NCI-H187 treated with DMSO at 0.1 percent for 48 hours (cell line): ENCODE measurements at places on chromosomes 4 and X.
A peak's percentile ranks its signal among the peaks of the same experiment; 100 is the strongest.

- DNase-seq, result no peak
These were observed 6.7 kb upstream of the TEX13D start for GRCh38 chrX:124325732-124326131.

- no peak for DNase-seq
These were observed 21.8 kb upstream of the P2RY10 start for GRCh38 chrX:78923198-78924015.

DNA sequence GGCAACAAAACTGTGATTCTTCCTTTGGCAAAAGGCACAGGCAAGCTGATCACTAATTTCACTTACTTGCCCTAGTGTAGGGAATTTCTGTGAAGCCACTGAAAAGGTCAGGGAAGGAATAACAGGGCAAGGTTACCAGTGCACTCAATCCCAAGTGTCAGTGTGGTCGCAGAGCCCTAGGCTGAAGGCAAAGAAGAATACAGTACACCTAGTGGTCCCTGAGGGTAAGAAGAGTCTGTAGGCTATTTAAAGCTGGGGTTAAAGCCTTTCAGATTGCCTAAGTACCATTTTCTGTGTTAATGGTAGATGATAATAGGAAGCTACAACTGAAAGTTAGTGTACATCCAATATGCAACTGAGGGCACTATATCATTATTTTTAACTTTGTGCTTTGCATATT is 173.6 kb upstream of the NRK start:
- no peak for DNase-seq

GRCh38 chr4:58587856-58588255 is 1477.7 kb upstream of the IGFBP7 start:
- no peak for DNase-seq

- no peak for DNase-seq
These were observed 98.9 kb upstream of the BMP3 start for GRCh38 chr4:80931631-80932081.

- DNase-seq, result no peak
These were observed 241.3 kb downstream of the NR3C2 start for GRCh38 chr4:148200960-148201359.

DNA sequence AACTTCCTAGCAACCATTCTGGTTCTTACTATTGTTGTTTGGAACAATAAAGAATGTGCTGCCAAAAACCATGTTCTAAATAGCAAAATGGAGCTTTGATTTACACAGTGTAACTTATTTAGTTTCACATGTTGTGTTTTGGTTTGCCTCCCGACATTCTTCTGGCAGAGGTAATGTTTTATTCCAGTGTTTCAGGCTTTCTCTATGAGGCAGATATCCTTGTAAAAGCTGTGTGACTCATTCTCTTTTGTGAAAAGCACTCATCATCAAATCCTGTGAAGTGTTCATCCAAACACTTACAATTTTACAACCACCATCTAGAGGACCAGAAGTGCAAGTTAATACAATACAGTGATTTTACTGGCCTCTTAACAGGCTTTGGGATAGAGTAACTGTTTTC is 219.0 kb upstream of the GIMD1 start:
- peak; percentile 12 for DNase-seq

GRCh38 chr4:88010966-88011365 is 3.5 kb downstream of the PKD2 start:
- DNase-seq, result no peak

GRCh38 chr4:146371812-146372211 is 149.9 kb downstream of the SLC10A7 start:
- DNase-seq, result no peak

- no peak for DNase-seq
These were observed 77.0 kb downstream of the COQ2 start for GRCh38 chr4:83207497-83208101.

DNA sequence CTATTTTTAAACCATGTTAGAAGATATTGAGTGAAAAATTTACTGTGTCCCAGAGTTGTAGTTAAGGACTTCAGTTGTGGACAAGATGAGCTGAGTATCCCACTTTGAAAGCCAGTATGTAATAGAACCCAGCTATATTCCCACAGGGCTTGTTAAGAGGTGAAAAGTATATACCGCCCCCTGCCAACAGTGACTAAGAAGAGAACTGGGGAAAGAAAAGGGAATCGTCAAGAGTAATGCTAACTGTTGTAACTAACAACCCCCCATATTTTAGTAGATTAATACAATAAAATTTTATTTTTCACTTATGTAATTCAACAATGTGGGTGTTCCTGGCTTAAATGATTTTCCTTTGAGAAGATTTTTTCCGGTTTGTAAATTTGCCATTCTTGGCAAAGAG is 250.4 kb upstream of the GIMD1 start:
- no peak for DNase-seq

DNA sequence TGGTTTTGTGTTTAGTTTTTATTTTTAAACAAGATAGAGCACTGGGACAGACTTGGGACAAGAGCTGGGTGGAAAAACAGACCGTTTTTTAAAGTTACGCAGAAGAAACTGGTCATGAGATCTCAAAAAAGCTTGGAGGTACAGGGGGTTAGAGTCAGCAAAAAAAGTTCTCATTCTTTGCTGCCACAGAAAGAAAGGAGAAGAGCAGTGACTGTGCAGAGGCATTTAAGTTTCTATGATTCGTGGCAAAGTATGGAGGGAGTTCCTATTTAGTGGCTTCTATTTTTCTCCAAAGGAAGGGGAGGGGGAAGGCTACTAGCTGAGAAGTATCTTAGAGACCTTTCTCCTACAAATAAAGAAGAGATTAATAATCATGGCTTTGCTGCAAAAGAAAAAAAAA is 68.3 kb downstream of the MANBA start:
- DNase-seq, result no peak

GRCh38 chr4:88573995-88574394 is 18.3 kb upstream of the HERC3 start:
- DNase-seq, result no peak

GRCh38 chr4:65658117-65658516 is 12.2 kb downstream of the EPHA5 start:
- peak; percentile 36 for DNase-seq

DNA sequence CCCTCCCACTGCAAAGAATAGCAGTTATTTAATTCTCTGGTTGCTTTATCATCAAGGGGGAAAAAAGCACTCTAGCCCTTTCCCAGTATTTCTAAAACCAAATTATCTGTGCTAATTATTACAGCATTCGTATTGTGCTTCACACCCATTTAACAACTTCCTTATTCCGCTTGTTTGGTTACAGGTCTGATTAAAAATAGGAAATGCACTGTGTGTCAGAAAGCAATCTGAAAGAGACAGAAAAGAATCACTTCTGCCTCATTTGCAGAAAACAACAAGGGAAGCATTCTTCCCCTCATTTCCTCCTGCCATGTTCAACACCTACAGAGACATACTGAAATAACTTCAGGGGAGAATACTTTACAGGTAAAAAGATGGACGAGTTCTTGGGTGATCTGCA is 114.9 kb upstream of the MAP3K15 start:
- no peak for DNase-seq

DNA sequence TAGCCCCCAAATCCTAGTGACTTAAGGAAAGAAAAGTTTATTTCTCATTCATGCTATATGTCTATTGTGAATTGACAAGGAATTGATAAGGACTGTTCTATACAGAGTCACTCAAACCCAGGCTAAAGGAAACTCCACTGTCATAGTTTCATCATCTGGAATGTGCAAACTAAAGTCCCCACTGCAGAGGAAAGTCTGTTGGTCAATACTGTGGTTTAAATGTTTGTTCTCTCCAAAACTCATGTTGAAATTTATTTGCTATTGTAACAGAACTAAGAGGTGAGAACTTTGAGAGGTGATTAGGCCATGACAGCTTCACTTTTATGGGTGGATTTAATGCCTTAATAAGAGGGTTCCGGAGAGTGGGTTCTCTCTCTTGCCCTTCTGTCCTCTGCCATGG is 149.6 kb downstream of the COX18 start:
- DNase-seq, result no peak

DNA sequence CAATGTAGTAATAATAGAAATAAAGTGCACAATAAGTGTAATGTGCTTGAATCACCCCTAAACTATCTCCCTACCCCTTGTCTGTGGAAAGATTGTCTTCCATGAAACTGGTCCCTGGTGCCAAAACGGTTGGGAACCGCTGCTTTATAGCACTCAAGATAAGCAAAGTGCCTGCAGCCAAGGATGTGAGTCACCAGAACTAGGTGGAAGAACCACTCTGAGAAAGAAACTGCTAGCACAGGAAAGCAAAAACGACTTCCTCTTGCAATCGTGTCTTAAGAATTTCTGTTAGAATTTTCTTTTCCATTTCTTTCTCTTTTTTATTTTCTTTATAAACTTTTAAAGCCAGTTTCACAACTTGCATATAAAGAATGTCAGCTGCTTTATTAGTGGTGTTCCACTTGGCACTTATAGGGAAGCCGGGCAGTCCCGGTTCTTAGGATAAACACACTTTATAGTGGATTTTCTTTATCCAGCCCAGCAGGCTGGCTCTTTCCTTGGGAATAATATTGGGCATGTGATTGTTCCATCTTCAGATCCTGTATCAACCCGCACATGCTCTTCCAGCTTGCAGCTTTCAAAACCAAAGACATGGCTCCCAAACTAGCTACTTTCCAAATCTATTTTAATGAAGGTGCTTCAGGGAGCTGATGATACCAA is 32.3 kb upstream of the CXCL8 start:
- no peak for DNase-seq

- no peak for DNase-seq
These were observed 21.8 kb downstream of the SPANXC start for GRCh38 chrX:141220342-141221008.

DNA sequence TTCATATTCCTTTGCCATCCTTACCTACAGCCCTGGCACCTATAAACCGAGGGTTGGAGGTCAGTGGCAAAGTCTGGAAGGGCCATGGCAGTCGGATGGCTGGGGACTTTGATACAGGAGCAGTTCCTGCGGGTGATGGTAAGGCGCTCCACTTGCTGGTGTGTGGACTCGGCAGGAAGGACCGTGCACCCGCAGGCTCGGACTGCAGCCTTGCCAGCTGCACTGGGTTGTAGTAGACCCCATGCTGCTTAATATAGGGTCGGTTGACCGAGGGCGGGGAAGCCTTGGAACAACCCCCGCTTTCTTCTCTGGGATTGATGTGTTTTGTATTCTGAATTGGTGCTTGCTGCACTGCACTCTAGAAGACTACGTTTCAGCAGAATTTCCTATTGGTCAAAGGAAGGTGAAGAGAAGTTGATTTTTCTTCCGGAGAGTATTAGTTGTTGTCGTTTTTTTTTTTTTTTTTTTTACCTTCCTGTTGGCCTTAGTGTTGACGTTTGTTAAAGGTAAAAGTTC is 638 bp downstream of the BLTP1 start:
- DNase-seq, result no peak
